ENCODE measurements at places on chromosomes 3 and 15. TPM values are rescaled to one million over a fixed set of nuclear protein-coding genes. Genes with fewer than 3 reads are reported as not detected.
A peak's percentile ranks its signal among the peaks of the same experiment; 100 is the strongest.

- no peak for DNase-seq
These were observed 754 bp downstream of the B3GNT5 start for GRCh38 chr3:183253528-183254486.

- DNase-seq: no peak
These were observed 550 bp downstream of the CLN6 start for GRCh38 chr15:68228971-68229385.

DNA sequence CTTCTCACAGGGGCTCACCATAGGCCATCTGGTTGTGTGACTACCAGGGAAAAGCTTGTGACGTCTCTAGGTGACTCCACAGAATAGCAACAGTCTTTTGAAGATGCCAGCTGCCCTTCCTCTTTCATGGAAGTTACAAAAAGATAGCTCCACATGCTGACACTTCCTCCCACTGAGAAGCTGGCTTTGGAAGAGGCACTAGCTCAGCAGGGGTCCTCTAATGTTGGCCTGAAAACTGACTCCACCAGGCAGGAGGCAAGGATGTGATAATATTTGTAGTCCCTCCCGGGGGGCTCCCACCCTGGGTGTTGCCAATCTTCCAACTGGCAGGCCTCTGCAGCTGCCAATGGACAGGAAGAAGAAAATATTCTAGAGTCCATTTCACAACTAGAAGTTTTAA is 343.5 kb downstream of the NEK10 start:
- no peak for DNase-seq

- no peak for DNase-seq
These were observed 168.9 kb downstream of the CNTN3 start for GRCh38 chr3:74445541-74445940.

DNA sequence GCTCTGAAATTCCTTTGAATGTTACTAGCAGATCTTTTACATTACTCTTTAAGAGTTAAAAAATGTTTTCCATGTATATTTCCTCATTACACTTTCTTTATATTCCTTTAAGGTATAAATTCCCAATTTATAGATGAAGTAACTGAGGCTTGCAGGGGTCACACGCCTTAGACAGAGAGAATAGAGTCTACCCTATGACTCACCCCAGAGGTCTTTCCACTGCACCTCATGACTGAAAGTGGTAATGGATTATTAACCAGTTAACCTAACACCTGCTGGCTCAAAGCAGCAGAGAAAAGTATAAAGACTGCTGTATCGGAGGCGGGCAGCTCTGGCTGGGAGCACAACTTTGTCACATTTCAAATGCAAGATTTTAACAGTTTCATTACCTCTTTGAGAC is 37.7 kb downstream of the LDHAL6B start:
- DNase-seq: peak; percentile 72

DNA sequence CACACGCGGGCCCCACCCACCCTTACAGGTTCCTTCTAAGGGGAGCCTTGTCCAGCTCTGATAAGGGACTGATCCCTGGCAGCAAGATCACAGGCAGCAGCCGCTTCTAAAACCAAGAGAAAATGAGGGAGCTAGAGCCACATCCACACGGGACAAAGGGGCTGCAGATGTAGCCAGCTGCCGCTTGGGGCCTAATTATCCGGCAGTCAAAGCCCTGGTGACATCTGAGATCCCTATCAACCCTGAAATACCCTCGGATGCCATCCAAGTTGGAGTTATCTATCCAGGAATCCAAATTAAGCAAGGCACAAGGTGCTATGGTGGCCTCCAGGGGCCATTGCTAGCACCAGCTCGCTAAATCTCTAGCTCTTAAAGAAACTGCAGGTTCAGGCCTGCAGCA is 248.3 kb downstream of the VPS13C start:
- no peak for DNase-seq

- no peak for DNase-seq
These were observed 66.6 kb upstream of the ARL8B start for GRCh38 chr3:5055357-5056110.

- DNase-seq: no peak
These were observed 230.8 kb upstream of the ZNF717 start for GRCh38 chr3:76016111-76016510.

GRCh38 chr3:5888851-5889250 is 701.3 kb downstream of the EDEM1 start:
- DNase-seq: no peak

DNA sequence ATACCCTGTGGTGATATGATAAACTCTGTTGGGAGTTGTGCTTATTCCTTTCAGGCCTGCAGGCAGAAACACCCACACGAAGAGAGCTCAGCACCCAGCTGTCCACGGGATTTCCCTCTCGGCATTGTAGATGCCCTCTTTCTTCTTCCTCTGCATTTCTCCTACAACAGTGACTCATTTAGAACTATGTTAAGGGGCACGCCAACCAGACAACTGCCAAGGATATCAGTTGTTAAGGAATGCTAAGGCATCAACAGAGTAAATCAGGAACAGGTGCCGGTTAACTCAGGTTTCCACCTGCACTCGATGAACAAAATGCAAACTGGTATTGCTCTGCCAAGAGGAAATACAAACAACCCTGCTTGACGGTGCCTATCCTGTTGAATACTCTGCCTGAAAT is 270.0 kb upstream of the PEX5L start:
- peak; percentile 1 for DNase-seq

GRCh38 chr3:33063651-33064051 is 33.3 kb downstream of the GLB1 start:
- DNase-seq: no peak

Gene CADM2
- total RNA-seq: 0.14 TPM

Gene ERC2
- 17.0 TPM for total RNA-seq

Gene TUSC7
- not detected for total RNA-seq

Gene GOLGA6B
- total RNA-seq: not detected

Gene GPR15
- not detected for total RNA-seq

Gene SLC2A2
- total RNA-seq: not detected

Gene ANKRD34C
- not detected for total RNA-seq

Gene AHSG
- total RNA-seq: not detected

Data from kidney epithelial cell (primary cell).